Mammary epithelial cell (primary cell): ENCODE measurements at places on chromosomes 7 and 10. TPM values are rescaled to one million over a fixed set of nuclear protein-coding genes. Genes with fewer than 3 reads are reported as not detected.
A peak's percentile ranks its signal among the peaks of the same experiment; 100 is the strongest.

DNA sequence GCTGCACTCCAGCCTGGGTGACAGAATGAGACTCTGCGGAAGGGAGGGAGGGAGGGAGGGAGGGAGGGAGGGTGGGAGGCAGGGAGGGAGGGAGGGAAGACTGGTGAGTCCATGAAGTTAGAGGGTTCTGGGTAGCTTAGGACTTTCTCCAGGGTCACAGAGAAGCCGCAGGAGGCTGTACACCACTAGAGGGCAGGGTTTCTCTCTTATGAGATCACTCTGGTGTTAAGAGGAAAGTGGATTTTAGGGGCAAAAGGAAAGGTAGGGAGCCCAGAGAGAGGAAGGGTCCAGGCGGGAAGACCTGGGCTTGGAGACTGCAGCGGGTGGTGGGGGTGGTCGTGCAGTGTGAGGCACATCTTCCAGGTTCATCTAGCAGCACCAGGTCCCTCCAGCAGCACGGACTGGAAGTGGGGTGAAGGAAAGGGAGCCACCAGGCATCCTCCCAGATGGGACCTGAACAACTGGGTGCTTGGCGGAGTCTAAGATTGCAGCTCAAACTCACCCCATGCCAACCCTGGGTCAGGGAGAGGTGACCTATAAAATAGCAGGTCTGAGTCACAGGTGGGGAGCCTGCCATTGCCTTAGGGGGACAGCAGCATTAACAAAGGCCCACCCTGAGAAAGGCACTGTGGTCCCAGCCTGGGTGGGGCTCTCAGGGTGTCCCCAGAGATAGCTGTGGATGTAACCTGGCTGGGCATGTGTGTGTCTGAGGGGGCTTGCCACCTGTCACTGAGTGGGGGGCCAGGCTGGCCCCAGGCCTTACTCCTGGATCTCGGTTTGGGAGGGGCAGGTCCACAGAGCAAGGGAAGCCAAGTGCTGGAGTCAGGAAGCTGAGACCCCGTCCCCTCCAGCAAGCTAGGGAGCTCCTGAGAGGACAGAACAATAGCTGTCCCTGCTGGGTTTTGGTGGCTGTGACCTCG lies 48.5 kb upstream of the SLC29A3 start:
- DNase-seq = peak; percentile 31

- DNase-seq = peak; percentile 10
Measured at GRCh38 chr10:75000748-75001321, 110.6 kb upstream of the SAMD8 start.

- no peak for DNase-seq
Measured at GRCh38 chr7:117274951-117275350, 47.9 kb downstream of the WNT2 start.

DNA sequence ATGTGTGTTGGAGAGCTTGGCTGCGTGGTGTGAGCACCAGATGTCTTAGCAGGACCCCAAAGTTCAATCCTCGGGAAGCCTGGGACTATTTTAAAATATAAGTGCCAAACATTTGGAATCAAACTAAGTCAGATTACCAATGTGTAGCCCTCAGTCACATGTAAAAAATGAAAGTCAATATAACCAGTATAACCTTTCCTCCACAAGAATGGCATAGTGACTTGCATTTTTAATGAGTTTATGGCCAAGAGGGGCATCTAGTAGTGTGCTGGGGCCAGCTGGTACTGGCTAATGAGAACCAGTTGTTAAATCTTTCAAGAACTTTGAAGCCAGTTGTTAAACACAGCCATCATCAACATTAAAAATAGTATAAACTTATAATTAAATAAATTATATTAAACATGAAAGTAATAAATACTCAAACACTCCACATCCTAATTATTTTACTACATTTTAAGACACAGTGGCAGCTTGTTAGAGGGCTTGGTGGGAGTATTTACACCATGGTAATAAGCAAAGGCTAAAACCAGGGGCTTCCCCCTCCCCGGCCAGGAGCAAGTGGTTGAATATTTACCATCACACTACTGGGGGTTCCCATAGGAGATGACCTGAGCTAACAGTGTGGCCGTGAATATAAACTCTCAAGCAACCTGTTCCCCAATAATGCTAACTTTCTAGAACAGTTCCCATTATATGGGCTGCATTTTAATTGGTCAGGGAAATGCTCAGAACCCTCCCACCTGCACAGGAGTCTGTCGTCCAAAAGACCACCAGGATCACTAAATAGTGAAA lies 7.9 kb upstream of the FAM170B start:
- no peak for DNase-seq

SMIM30 gene
- total RNA-seq = 37.0 and 44.1 TPM in 2 replicates

SDK1 gene
- total RNA-seq = 24.5 TPM

GRCh38 chr10:34696423-34696822 lies 118.7 kb downstream of the PARD3 start:
- DNase-seq = peak; percentile 81

PSMG3 gene
- 25.8 TPM for total RNA-seq

GRCh38 chr10:61071580-61071979 lies 127.6 kb upstream of the RHOBTB1 start:
- no peak for DNase-seq

TEX36 gene
- total RNA-seq = not detected

DNA sequence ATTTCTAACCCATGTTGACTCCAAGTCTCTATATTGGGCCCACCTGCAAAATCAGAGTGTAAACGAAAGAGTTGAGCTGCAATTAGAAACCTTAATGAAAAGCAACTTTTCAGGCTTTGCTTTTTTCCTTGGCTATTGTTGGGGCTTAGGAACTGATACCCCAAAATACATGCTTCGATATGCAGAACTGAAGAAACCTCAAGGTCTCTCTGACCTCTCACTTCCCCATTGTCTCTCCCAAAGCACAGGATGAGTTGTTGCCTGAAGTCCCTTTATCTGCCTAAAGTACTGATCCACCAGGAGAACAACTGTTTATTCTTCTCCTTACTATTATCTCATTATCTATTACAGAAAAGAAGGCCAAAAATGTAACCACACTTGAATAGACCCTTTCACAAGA lies 666.0 kb upstream of the LRRTM3 start:
- DNase-seq = no peak

FAM24B gene
- 17.1 and 28.7 TPM in 2 replicates for total RNA-seq

DNA sequence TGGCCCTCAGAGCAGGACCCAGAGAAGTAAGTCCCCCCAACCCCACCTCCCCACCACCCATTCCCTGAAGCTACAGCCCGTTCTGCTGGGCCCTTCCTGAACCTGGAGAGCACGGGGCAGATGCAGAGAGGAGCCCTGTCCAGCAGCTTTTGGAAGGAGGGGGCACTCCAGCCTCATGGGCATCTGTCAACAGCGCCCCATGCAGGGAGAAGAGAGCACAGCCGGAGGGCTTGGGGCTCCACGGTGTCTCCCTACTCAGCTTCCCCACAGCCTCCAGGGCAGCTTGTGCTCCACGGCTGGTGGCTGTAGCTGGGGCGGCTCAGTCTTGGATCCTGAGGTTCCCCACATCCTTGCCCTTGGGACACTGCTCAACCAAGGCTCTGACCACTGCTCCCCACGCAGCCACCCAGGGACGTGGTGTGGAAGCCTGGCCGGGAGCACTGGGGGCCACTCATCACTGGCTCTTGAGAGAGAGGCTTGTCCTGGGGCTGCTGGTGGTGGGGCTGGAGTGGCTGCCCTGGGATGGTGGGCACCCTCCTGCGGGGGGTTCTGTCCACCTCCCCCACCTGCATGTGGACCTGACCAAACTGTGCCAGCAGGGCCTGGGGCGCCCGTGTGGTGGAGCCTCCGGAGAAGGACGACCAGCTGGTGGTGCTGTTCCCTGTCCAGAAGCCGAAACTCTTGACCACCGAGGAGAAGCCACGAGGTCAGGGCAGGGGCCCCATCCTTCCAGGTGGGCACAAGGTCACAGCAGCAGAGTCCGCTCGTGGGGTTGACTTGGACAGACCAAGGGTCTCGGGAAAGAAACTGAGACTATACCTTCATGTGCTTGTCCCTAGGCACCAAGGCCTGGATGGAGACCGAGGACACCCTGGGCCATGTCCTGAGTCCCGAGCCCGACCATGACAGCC lies 4.5 kb downstream of the PRAP1 start:
- DNase-seq = no peak
